Effector memory CD8-positive, alpha-beta T cell (primary cell): ENCODE measurements at places on chromosomes 3 and 15.
A peak's percentile ranks its signal among the peaks of the same experiment; 100 is the strongest.

GRCh38 chr3:99419116-99419515 is 219.3 kb upstream of the COL8A1 start:
- DNase-seq = no peak

- DNase-seq = no peak
These were observed 17.6 kb downstream of the TATDN2 start for GRCh38 chr3:10265833-10266232.

DNA sequence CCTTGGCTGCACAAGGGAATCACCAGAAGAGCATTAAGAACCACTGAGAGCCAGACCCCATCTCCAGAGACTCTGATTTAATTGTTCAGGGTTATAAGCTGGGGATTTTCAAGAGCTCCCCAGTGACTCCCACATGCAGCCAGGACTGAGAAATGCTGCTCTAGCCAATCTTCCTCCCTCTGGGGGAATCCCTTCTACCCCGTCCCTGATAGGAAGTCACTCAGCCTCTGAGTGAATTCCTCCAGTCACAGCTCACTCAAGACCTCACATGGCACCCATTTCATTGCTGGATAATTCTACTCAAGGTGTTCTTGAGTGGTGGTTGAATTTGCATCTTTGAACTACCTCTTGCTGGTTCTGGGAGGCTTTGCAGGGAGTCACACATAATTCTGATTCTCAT is 10.7 kb downstream of the CCR3 start:
- no peak for DNase-seq

DNA sequence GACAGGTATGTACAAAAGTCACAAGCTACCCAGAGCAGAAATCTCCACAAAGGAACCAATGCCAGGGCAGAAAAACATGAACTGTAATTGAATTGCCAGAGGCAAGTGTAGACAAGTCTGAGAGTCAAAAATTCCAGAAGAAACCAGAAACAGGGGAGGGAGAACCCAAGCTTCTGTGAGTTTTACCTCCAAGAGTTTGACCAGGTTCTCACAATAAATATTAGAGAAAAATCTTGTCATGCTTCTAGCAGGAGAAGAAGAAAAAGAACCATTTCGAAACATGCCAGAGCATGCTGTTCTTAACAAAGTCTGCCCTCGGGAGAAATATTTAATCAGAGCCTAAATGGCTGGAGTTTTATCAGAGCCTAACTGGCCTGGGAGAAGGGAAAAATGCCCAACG is 32.5 kb upstream of the AP3B2 start:
- no peak for DNase-seq

- DNase-seq = no peak
These were observed 1.1 kb downstream of the ANPEP start for GRCh38 chr15:89813381-89814111.

DNA sequence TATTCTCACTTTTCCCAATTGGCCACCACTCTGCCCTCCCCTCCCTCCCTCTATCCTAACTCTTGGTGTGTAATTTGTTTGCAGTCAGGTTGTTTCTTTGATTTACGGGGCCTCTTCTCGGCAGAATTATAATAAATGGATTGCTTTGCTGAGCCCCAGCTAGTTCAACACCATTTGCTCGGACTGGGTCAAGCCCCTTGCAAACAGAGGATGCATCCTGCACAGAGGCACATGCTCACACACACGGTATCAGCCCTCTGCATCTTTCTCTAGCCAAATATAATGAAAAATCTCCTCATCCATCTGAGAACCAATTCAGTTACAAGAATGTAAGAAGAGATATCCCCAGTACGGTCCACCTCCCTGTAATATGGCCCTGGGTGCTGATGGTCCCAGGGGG is 97.7 kb downstream of the EPHB1 start:
- DNase-seq = no peak

GRCh38 chr3:161412123-161412522 is 40.8 kb upstream of the SPTSSB start:
- DNase-seq = no peak

GRCh38 chr3:38487323-38487722 is 8.8 kb upstream of the EXOG start:
- no peak for DNase-seq

- DNase-seq = no peak
These were observed 69.8 kb downstream of the CD200R1L start for GRCh38 chr3:112776836-112777235.

- DNase-seq = no peak
These were observed 145.0 kb downstream of the LRRK1 start for GRCh38 chr15:101063891-101064794.

- DNase-seq = no peak
These were observed 136.0 kb upstream of the CCDC54 start for GRCh38 chr3:107241217-107241616.

- DNase-seq = no peak
These were observed 311.9 kb downstream of the FOXP1 start for GRCh38 chr3:71271596-71271995.

DNA sequence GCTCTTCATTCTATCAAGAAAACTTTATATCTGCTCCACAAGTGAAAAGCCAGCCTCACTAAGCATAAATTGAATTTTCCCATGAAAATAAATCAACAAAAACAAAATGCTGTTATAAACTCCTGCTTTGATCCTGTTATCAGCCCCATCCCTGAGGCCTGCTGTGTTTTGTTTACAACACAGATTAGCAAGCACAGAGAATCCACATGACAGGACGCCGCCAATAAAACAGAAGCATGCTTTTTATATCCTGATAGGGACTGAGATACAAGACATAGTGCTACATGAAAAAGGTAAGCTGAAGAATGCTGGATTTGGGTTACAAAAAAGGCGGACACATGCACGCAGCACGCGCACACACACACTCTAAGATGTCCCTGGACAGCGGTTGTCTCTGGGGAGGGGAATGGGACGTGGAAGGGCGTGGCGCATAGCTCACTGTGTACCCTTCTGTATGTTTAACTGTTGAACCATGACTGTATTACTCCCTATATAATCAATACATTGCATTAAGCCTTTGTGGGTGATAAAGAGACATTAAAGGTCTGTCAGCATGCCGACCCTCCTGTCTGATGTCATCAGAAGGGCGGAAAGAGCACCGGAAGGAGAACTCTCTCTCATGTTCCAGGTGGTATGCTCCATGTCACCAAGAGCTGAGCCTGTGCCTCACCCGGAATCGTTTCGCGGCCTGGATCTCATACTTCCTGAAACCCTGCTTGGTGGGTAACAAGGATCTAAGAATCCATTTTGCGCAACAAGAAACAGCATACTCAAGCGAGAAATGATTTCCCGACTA is 93.9 kb downstream of the IQSEC1 start:
- DNase-seq = no peak

DNA sequence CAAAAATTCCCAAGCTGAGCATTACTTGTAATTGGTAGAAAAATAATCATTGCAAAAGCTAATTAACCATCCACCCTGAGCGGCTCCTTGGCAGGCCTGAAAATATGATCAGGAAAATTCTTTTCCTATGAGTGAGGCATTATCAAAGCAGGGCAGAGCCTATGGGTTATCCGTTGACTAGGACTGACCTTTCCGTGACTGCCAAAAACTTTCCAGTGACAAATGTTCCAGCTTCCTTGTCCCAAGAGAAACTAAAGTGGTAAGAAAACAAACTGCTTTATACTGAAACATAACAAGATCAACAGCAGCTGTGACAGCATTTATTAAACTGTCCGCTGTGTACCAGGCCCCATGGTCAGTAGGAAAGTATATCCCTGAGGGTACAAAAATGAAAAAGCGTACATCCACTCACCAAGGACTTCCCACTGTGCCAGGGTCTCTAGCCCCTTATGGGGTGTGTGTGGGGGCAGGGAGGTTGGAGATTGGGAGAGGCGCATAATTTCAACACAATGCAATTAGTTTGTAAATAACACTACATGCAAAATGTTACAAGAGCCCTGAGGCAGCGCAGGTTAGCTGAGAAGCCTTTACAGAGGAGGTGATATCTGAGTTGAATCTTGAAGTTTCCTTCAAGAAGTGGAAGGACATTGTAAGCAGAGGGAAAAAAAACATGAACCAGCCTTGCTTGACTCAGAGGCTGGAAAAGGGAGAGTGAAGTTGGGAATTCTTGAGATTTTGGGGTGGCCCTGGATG is 8.5 kb downstream of the LIPC start:
- no peak for DNase-seq

DNA sequence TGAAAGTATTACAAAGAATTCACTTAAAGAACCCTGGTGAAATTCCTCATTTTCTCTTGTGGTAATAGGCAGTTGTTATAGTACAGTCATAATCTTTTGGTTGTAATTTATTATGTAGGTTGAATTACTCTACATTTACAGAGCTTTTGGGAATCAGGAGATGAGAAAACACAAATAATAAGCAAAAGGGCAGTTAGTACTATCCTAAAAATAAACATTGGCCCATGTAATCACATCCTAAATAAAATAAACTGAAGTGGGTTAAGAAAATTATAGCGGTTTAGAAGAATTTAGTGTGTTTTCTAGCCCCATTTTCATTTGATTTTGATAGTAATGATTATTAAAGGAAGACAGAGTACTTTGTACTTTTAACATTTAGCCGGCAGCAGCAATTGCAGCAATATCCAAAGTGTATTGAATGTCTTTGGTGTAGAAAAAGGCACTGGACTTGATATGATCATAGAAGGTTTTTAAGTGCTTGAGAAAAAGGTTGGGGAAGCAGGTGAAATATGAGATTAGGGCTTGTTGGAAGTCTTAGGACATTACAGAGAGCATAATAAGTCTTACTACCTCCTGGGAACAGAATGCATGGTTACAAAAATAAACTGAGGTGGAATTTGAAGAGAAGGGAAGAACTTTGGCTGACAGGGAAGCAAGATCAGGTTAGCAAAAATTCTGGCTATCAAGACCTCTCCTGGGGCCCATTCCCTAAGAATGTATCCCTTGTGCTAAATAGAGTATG is 79.9 kb downstream of the MBNL1 start:
- DNase-seq = no peak

- no peak for DNase-seq
These were observed 214.3 kb downstream of the SQOR start for GRCh38 chr15:45849136-45849535.

DNA sequence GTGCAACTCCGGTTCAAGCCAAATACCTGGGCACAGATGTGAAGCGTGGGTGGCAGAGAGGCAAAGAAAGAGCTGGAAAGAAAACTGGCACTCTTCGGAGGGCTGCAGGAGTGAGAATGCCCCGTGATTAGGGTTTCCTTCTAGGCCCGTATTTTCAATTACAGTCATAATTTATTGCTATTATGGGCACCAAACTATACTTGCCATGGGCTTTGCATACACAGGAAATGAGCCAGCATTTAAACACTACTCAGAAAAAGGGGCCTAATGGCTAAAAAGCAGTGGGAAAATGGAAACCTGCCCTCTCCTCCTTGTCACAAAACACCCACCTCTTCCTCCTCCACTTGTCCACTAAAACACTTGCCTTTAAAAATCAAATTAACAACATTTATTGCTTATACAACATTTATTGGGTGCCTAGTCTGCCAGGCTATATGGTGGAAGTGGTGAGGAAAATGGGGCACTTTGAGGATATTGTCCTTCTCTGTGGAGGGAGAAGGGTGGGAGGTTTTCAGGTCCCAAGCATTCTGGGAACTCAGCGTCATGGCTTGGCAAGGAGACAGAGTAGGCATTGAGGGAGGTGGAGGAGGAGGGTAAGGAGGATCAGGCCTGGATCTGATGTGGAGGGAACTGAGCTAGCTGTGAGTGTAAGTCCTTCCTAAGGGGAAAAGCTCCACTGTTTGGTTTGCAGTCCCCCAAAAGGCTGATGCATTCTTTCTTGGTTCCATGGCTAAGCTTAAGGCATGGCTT is 160.9 kb downstream of the SLCO3A1 start:
- DNase-seq = no peak

DNA sequence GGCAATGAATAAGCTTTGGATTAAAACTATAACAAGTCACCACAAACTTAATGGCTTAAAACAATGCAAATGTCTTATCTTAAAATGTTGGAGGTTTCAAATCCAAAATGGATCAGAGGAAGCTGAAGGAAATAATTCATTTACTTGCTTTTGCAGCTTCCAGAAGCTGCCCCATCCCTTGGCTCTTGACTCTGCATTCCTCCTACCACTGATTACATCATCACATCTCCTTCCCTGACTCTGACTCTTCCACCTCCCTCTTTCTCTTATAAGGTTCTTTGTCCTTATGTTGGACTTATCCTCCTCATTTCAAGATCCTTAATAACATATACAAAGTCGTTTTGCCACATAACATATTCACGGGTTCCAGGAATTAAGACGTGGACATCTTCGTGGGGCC is 982.8 kb upstream of the ROBO1 start:
- no peak for DNase-seq

- no peak for DNase-seq
These were observed 52.4 kb upstream of the CMTM8 start for GRCh38 chr3:32186097-32186496.

DNA sequence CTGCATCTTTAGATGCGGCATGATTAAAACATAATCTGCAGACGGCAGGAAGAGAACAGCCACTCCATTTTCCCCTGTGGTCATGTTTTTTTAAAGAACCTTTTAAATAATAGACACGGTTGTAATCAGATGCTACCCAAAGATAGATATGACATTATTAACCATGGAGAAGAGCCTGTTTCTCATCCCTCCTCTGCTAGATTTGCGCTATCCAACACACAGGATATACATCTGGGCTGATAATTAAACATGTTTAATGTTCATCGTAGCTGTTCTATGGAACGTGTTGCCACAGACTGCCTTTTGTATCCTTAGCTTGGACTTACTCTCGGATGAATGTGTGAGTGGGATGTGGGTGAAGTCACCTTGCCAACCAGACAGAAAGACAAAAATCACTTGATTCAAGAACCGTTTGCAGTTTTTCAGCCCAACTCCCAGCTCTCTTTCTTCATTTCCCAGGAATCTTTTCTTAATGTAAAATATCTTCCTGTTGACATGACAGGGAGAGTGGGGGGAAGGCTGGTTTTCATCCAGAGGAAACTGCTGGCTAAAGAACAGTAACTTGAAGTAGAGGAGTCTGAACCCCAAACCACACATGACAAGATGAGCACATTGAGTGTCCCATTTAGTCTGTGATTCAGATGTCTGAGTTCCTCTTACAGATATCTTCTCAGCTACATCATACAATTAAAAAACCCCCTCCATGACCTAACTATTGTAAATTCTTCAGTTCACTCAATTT is 118.6 kb upstream of the PRICKLE2 start:
- DNase-seq = no peak

- no peak for DNase-seq
These were observed 330.9 kb upstream of the C2CD4B start for GRCh38 chr15:62495670-62496614.

GRCh38 chr3:112963683-112964082 is 11.2 kb downstream of the CD200R1 start:
- DNase-seq = no peak

- DNase-seq = no peak
These were observed 59.2 kb upstream of the LRRN1 start for GRCh38 chr3:3740061-3740460.

- DNase-seq = peak; percentile 84
These were observed 14.7 kb downstream of the RHOV start for GRCh38 chr15:40859206-40859851.

GRCh38 chr3:164453714-164454113 is 624.6 kb downstream of the SI start:
- DNase-seq = no peak

- DNase-seq = no peak
These were observed 88.8 kb upstream of the ARHGEF3 start for GRCh38 chr3:56890448-56891091.
